ENCODE measurements at places on chromosomes 16 and 17.

DNA sequence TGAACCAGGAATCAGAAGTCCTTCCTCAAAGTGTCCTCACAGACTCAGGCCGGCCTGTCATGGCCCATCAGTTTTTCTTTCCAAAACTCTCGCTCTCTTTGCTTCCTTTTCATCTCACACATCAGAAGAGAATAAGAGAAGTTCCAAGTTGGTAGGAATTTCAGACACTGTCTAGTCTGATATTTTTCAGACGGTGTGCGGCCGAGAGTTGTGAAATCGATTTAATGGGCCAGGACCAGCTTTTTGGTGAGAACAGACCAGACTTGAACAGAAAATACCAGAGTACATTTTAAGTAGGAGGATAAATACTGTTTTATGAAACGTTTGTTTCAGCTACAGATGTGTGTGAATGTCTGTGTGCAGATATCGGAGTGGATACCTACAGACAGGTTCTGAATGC lies 24.8 kb upstream of the RCVRN start:
- DNase-seq: no peak

DNA sequence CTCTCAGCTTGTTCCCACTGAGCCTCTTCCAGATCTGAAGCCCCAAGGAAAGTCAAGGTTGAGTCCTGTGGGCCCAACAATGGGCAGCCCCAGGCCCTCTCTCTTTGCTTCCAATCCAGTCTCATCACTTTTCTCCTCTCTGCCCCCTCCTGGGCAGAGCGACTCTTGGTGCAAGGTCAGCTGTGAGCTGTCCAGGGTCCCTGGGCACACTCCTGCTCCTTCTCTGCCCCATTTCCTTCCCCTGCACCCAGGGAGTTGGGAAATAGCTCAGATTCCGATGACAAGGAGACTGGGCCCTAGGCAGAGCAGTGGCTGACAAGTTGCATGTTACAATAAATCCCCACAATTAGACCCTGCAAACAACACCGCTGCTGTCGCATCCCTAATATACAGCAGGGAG lies 16.1 kb upstream of the CRHR1 start:
- no peak for DNase-seq

- DNase-seq: no peak
These were observed 40.0 kb upstream of the CD300E start for GRCh38 chr17:74663561-74663960.

GRCh38 chr17:36643086-36643685 lies 41.8 kb downstream of the MRM1 start:
- DNase-seq: no peak

GRCh38 chr17:17749921-17750320 lies 68.7 kb downstream of the RAI1 start:
- DNase-seq: no peak

DNA sequence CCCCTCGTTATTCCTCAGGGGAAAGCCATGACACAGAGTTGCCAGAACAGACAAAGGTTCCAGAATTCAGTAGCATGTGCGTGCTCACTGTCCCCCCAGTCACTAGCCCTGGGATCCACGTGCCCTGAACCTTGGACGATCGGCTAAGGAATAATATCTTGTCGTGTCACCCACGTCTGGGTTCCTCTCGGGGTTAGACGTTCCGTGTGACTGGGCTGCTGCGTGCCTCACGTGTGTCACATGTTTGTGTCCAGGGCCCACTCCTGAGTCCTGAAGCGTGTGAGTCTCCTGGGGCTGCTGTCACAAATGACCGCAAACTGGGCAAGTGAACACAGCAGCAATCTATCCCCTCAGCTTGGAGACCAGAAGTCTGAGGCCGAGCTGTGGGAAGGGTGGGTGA lies 12.4 kb upstream of the ZNF469 start:
- DNase-seq: no peak

- no peak for DNase-seq
These were observed 59.8 kb downstream of the RNF213 start for GRCh38 chr17:80320496-80320895.

- DNase-seq: no peak
These were observed 193.9 kb upstream of the PIRT start for GRCh38 chr17:11031787-11032186.

DNA sequence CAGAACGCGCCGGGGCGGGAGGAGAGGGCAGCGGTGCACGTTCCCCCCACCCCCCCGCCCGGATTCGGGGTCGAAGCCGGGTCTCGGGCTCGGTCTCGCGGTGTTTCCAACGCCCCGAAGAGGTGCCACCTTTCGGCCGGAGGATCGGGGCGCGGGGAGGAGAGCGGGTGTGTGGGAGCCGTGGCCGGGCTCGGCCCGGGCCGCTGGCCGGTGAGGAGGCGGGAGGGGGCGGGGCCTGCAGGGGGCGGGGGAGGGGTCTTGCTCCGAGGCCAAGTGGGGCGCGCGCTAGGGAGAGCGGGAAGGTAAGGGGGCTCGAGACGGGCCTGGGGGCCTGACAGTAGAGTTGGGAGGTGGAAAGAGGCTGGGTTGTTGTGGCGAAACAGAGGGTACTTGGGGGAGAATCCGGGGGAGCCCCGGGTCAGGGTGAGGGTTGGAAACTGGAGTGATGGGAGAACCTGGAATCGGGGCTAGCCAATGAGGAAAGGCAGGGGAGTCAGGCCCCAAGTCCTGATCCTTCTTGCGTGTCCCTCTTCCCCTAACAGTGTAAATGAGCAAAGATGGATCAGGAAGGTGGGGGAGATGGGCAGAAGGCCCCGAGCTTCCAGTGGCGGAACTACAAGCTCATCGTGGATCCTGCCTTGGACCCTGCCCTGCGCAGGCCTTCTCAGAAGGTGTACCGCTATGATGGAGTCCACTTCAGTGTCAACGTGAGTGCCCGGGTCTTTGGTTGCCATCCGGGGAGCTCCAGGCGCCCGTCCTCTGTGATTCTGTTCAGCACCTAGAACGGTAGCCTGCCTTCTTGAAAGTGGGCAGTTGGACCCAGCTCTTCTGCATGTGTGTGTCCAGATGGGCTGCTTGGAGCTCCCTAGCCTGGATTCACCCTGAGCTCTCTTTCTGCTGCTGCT lies 873 bp downstream of the SETD1A start:
- no peak for DNase-seq

GRCh38 chr17:76674600-76674999 lies 31.0 kb upstream of the ST6GALNAC1 start:
- DNase-seq: no peak

- no peak for DNase-seq
These were observed 118.2 kb downstream of the HS3ST2 start for GRCh38 chr16:22932032-22932771.

GRCh38 chr17:59046192-59046591 lies 60.5 kb downstream of the TRIM37 start:
- DNase-seq: no peak

- DNase-seq: no peak
These were observed 20.5 kb downstream of the CLEC16A start for GRCh38 chr16:10964891-10965326.

DNA sequence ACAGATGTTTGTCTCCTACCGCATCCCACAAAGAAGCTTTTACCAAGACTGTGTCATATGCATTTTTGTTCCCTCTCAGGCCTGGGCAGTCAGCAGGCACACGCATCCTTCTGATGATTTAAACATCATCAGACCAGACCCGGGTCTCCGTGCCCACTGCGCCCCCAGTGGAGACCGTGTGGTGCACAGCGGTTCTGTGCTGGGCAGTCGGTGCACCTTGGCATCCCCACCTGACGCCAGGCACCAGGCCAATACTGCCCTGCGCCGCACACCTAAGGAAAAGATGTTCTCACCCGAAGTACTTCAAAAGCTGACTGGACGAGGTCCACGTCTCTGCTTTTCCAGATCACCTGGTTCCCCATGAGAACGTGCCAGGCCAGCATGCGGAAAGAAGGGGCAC lies 10.6 kb upstream of the PLD6 start:
- DNase-seq: no peak

GRCh38 chr17:7714721-7715594 lies 2.6 kb upstream of the DNAH2 start:
- no peak for DNase-seq

DNA sequence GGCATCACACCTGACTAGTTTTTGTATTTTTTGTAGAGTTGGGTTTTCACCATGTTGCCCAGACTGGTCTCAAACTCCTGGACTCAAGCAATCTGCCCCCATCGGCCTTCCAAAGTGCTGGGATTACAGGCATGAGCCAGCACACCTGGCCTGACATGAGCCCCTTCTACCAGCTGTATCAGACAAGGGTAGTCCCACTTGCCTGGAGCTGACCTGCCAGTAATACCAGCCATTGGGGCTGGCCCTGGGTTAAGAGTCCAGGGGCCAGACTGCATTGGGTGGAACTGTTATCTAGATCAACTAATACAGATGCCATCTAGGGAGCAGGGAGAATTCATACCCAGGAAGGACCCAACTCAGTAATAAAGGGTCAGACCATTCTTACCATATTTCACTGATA lies 28.1 kb downstream of the WSB1 start:
- DNase-seq: no peak

- no peak for DNase-seq
These were observed 140.6 kb upstream of the TNRC6C start for GRCh38 chr17:77817953-77818352.

DNA sequence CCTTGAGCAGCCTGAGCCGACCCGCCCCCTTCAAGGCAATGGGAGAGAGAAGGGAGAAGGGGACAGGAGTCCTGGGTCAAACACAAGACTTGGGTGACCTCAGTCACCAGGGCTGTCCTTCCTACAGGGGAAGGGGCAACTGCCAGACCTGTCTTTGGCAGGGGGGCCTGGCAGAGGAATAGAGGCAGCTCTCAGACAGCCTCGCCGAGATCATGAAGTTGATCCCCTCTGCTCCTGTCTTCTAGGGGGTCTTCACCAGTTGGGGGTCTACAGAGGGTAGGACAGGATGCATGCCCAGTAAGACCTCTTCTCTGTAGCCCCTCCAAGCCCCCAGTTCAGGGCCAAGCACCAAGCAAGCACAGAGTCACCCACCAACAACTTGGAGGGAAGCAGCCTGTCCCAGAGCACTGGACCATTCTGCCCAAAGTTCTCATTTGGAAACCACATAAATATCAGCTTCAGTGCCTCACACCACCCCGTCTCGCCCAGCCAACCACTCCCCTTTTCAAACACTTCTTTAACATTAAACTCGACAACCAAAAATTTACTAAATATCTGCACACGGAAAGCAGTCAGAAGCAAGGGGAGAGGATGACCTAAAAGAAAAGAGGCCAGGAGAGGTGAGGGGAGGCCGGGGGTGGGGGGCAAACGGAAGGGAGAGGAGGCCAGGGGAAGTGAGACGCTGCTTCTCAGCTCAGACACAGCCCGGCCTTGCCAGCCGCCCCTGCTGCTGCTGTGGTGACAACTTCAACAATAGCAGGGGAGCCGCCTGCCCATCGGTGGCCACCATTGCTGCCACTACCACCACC lies 7.7 kb downstream of the DOK4 start:
- no peak for DNase-seq

DNA sequence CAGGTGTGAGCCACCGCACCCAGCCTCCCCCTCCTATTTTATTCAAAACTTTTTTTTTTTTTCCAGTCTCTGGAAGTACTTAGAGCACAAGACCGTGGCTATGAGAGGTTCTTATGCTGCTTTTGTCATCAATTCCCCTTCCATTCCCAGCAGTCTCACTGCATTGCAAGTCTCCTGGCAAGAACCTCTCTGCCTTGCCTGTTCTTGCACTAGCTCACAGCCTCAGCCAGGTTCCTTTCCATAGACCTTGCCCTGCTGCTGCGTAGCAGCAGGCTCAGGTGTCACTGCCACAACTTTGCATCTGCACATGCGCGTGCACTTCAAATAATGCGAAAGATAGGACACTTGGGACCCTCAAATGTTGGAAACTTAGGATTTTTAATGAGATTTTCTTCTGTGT lies 15.6 kb downstream of the ATP6V0A1 start:
- DNase-seq: no peak

GRCh38 chr16:55393991-55394390 lies 70.0 kb downstream of the IRX6 start:
- DNase-seq: no peak

DNA sequence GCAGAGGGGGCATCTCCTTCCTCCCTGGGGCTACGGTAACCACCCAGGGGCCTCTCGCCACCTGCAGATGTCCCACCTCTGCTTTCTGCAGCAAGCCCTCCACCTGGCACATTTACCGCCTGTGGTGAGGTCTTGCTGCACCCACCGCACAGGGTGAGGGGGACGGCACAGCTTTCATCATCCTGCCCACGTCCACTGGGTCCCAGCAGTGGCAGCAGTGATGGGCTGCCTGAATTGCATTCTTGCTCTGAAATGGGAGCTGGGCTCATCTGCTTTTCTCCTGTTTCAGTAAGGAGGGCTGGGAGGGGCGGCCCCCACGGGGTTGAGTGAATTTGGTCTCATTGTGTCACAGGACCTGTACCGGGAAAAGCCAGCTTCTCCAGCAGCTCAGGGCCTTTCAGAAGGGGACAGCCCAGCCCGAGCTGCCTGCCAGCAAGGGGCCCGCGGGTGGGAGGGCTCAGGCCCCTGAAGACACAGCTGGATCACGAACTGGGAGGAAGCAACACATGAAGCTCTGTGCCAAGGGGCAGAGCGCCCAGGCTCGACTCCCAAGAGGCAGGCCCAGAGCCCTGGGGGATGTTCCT lies 12.7 kb downstream of the DNAAF8 start:
- no peak for DNase-seq

GRCh38 chr16:89629827-89630610 lies 16.6 kb downstream of the DPEP1 start:
- no peak for DNase-seq

GRCh38 chr16:15648135-15648730 lies 1.8 kb upstream of the NDE1 start:
- DNase-seq: no peak

DNA sequence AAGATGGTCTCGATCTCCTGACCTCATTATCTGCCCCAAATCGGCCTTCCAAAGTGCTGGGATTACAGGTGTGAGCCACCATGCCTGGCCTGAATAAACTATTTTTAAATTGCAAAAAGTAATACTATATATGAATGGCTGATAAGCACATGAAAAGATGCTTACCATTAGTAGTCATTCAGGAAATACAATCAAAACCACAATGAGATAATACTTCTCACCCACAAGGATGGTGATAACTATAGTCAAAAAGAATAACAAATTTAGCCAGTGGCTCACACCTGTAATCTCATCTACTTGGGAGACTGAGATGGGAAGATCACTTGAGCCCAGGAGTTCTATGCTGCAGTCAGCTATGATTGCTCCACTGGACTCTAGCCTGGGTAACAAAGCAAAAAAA lies 2.4 kb upstream of the TACO1 start:
- DNase-seq: no peak

DNA sequence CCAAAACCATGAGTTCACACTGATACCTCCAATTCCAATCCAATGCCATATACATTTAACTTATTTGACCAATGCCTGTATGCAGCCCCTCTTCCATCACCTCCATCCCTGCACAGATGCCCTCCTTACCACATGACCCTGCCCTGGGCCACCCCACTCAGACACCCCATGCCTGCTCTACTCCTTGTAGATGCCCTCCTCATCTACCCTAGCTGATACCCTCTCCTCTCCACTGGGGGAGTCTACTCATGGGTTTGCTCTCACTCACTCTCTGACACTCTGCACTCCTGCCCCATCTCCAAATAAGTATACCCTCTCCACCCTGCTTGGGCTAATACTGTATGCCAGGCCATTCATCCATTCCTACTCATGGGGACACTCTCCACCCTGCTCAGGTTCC lies 16.0 kb upstream of the CMTM4 start:
- no peak for DNase-seq

All from prostate gland (tissue), 2 donors.